ENCODE measurements at places on chromosomes 2 and 18.

DNA sequence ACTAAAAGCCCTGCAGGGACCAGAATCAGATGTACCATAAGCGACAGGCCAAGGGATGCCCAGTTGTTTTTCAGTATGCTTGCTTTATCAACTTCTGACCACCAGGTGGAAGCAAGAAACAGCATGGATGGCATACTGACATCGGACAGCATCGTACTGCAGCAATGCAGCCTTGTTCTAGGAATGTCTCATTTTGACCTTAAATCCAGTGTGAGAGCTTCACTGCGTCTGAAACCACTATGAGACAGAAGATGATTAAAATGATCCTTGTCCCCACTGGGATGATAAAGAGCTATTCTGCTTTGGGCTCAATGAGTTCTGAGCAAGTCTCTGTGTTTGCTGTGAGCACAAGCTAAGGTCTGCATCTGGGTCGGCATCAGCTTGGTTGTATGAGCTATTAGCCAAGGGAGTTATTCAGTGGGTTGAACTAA lies 54.3 kb downstream of the CDK15 start:
- ATAC-seq, result peak; percentile 62

GRCh38 chr2:86293612-86294011 lies 43.8 kb downstream of the REEP1 start:
- ATAC-seq, result no peak

GRCh38 chr18:55585065-55585919 lies 2.7 kb downstream of the TCF4 start:
- no peak for ATAC-seq

- ATAC-seq, result no peak
Observed at GRCh38 chr2:223071139-223071538, 19.1 kb downstream of the KCNE4 start.

DNA sequence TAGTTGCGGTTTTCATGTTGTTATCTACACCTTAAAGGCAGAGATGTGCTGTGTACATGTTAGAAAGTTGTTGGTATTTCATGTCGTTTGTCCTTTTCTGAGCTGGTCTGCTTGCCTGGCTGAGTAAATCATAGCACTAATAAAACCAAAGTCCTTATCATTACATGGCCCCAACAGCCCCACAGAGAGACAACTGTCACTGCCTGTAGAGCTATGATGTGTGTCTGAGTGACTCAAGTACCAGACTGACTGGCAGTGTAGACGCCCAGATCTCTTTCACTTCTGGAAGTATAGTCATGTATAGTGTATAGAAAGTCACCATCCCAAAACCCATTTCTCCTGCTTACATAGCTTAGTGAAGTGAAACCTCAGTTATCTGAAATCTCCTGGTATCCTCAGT lies 4.3 kb downstream of the SOCS6 start:
- peak; percentile 67 for ATAC-seq

- ATAC-seq, result no peak
Observed at GRCh38 chr18:56267334-56267733, 371.1 kb downstream of the TXNL1 start.

GRCh38 chr18:74589811-74590210 lies 7.9 kb upstream of the ZNF407 start:
- ATAC-seq, result no peak

GRCh38 chr2:232480201-232481190 lies 7.1 kb downstream of the ECEL1 start:
- ATAC-seq, result no peak

GRCh38 chr2:22901471-22902179 lies 483.4 kb upstream of the KLHL29 start:
- no peak for ATAC-seq

DNA sequence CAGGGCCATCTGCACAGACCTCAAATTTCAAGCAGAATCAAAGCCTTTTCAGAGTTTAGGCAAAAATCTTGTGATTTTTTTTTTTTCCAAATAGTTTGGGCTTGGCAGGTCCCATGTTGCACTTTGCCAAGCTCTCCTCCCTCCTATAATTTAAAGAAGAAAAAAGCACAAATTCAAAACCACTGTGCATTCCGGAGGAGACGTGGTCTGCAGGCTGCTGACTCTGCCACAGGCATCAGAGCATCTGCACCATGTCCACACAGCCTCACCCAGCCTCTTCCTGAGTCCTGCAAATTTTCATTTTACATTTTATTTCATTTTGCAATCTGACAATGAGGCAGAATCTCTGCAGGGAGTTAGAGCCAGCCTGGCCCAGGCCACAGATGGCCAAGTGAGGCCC lies 15.7 kb upstream of the GPC1 start:
- no peak for ATAC-seq

DNA sequence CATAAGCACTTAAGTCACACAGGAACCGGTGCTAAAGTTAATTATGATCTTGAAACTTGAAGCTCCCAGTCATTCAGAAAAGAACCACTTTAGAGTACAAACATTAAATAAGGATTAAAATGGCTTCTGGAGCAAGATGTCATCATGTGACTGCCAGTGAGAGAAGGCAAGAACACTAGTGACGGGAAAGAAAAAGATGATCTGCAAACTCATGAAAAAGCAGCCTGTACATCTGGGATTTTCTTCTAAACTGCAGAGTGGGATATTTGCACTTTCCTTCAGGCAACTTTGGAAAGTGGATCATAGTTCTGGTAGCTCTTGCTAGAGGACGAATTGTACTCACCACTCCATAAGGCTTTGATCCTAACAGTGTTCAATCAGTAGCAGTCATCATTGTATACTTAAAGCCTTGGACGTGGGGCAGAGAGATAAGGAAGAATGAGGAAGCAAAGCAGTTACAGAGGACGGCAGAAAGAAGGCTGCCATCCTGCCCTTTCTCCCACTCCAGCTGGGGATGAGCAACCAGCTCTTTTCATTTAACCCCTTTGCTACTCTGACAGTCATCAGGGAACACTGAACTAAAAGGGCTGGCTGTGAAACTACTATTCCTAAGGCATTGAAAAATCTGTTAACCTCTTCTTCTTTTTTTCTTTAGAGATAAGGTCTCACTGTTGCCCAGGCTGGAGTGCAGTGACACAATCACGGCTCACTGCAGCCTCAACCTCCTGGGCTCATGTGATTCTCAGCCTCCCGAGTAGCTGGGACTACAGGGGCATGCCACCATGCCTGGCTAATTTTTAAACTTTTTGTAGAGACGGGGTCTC lies 18.1 kb downstream of the ABHD3 start:
- no peak for ATAC-seq

GRCh38 chr2:112836163-112836560 lies 417 bp downstream of the IL1B start:
- peak; percentile 13 for ATAC-seq

- no peak for ATAC-seq
Observed at GRCh38 chr2:8592736-8593135, 89.1 kb upstream of the ID2 start.

DNA sequence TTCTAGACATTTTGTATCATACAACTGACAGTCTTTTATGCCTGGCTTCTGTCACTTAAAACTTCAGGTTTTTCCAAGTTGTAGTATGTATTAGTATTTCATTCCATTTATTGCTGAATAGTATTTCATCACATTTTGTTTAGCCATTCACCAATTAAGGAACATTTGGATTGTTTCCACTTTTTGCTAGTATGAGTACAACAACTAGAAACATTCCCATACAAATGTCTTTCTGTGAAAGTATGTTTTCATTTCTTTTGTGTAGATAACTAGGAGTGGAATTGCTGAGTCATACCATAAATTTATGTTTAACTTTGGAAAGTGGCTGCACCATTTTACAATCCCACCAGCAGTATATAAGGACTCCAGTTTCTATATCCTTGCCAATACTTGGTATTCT lies 135.9 kb downstream of the ATAD2B start:
- ATAC-seq, result no peak

DNA sequence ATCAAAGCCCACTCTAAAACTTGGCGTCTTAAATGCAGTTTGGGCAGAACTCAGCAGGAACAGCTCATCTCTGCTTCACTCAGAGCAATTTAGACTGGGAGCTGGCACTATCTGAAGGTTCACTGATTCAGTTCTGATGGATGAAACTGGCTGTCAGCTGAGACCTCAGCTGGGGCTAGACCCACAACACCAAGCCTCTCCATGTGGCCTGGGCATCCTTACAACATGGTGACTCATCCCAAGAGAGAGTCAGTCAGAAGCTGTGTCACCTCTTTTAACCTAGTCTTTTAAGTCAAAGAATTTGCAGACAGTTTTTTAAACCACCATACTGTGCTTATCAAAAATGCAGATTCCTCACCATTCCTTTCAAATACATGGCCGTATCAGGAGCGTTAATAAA lies 62.6 kb upstream of the ZNF397 start:
- ATAC-seq, result peak; percentile 55

DNA sequence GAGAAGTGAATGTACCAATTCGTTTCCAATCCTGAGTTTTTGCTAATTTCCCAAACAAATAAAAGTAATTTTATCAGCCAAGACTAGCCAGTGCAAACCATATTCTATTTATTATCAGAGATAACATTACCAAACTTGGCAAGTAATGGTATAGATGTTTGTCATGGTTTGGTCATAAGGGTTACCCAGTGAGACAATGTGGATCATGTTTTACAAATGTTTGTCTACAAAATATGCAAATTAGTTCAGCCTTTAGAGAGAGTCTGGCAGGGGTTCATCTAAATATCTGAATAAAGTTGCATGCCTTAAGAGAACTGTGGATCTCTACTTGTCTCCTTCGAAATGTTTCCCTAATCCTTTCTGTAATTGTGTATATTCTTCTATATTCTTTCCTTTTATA lies 152.2 kb downstream of the KCNH7 start:
- ATAC-seq, result no peak

GRCh38 chr18:54389143-54389505 lies 31.4 kb downstream of the C18orf54 start:
- no peak for ATAC-seq

GRCh38 chr2:57539761-57540160 lies 506.8 kb upstream of the VRK2 start:
- ATAC-seq, result no peak

DNA sequence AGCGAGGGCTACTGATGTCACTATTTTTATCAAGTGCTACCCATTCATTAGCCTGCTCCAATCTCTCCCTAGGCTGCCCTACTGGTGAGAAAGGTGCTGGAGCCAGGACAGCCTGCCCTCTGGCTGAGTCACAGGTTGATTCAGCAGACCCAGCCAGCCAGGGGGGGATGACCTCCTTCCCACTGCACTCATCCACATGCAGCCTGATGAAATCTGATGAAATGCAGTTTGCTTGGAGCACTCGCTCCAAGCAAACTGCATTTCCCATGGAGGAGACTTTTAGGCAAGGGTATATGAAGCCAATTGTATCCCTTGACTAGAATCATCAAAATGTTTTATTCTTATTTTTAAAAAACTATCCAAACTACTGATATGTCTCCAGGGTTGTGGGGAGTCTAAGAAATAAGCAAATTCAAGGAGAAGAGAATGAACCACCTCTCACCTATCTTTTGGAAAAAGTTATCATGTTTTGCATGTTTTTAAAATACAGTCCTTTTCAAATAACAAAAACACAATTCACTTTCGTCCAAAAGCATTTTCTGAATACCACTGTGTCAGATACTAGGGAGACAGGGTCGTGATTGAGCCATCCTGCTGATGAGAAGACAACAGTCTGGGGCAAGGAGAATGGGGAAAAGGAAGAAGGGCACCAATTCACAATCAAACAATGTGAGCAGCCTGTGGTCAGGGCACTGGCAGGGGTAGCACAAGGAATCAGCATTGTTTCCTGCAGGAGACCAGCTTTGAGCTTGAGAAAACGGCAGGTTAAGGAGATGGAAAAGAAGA lies 128.3 kb downstream of the AFF3 start:
- ATAC-seq, result no peak

DNA sequence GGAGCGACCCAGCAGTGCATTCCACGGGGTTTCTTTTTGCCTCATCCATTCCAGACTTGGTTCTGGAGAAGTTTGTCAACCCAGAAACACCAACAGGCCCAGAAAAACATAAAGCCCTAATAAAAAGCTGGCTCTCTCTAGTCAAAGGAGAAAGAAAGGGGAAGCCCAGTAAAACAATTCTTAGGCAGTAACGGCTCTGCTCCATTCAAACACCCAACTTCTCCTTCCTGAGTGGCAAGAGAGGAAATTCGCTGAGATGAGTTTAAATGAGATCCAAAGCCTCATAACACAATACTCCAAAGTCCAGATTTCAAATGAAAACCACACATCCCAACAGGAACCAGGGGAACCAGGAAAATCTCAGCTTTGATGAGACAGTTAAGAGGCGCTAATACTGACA lies 179.9 kb downstream of the RPIA start:
- ATAC-seq, result no peak

DNA sequence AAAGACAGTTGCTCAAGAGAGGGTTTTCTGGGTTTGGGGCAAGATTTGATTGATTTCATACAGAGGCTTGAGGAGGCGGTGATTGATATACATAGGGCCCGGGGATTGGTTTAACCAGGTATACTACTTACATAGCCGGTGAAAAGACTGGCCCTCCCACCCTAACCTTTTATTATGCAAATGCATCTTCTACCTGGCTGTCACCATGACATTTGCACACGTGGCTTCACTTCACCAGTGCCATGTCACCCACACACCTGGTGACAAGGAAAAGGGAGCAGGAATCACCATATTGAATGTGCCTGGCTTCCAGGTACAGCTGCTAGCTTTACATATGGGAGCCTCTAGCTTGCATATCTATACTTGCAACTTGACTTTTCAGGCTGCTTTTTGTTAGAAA lies 9.7 kb downstream of the ERMN start:
- no peak for ATAC-seq

GRCh38 chr2:110997331-110998045 lies 123.2 kb upstream of the BCL2L11 start:
- ATAC-seq, result no peak

GRCh38 chr2:15624903-15625302 lies 33.2 kb downstream of the DDX1 start:
- ATAC-seq, result no peak

- no peak for ATAC-seq
Observed at GRCh38 chr2:37854676-37855282, 70.3 kb upstream of the RMDN2 start.

DNA sequence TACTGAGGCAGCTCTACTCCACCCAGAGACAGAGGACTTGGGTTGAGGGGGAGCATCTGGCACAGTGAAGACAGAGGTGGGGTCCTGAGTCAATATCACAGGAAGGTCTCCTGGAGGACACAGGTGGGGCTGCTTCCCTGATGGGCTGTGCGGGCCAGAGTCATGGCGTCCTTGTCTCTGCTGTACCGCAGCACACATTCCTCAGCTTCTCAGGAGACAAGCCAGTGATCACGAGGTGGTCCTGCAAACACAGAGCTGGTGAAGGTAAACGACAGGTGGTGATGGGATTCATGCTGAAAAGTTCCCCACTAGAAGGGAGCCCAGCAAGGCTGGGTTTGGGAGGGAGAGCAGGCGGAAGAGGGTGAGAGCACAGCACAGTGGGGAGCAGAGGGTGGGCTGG lies 9.7 kb downstream of the TCF23 start:
- no peak for ATAC-seq

GRCh38 chr18:42155024-42155423 lies 200.0 kb downstream of the PIK3C3 start:
- ATAC-seq, result no peak

GRCh38 chr2:201621293-201621999 lies 21.9 kb downstream of the TMEM237 start:
- no peak for ATAC-seq

- ATAC-seq, result no peak
Observed at GRCh38 chr2:240431271-240431660, 4.2 kb upstream of the GPC1 start.

- ATAC-seq, result peak; percentile 35
Observed at GRCh38 chr2:160429248-160430000, 64.2 kb downstream of the RBMS1 start.

GRCh38 chr2:85852937-85853498 lies 35.8 kb downstream of the ST3GAL5 start:
- peak; percentile 76 for ATAC-seq

Measured in activated CD4-positive, CD25-positive, alpha-beta regulatory T cell treated with anti-CD3 and anti-CD28 coated beads, Interleukin-2, amount 50 U/mL, for 24 hours (primary cell).